ENCODE measurements at places on chromosomes 3 and 15.

DNA sequence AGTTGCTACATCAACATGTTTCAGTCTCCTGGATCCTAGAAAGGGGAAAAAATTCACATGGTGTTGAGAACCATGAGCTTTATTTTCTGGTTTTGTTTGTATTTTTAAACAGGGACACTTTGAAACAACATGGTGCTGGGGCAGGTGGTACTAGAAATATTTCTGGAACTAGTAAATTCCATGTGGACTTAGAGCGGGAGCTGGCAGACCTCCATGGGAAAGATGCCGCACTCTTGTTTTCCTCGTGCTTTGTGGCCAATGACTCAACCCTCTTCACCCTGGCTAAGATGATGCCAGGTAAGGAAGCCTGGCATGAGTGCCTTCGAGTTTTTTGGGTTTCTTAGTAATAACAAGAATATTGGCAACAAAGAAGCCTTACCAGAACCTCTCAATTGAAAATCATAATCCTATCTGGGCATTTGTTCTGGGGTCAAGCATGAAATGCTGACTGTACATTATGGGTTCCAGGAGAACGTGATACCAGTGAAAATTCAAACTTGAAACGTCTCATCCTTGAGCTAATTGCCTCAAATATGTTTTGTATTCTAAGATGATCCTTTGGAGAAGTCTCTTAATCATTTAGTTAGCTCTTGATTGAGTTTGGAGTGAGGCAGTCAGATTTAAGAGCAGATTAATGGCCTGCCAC lies 7.9 kb downstream of the ALAS1 start:
- DNase-seq = no peak

GRCh38 chr3:17730318-17730967 lies 12.0 kb downstream of the TBC1D5 start:
- no peak for DNase-seq

DNA sequence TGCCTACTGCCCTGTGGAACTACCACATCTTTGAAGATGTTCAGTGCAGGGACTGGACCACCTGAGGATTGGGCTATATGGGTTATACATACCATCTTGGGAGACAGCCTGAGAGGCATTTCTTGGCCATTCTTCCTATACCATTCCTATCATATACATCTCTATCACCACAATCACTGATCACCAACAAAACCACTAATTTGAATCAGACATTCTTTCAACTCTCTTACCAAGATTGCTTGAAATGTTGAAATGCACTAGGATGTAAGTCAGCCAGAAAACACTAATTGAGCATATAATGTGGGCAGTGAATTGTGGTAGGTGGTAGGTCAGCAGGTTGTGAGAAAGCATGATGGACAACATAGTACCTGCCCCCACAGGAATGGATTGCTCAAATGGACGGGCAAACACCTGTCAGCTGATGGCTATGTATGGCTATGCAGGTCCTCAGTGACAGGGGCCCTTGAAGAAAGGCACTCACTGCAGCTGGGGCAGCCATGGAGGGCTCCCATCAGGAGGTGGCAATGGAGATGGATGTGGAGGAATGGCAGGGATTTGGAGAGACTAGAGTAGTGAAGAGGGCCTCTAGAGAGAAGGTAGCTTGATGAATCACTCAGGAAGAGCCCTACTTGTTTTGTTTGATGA lies 49.1 kb downstream of the AMOTL2 start:
- no peak for DNase-seq

DNA sequence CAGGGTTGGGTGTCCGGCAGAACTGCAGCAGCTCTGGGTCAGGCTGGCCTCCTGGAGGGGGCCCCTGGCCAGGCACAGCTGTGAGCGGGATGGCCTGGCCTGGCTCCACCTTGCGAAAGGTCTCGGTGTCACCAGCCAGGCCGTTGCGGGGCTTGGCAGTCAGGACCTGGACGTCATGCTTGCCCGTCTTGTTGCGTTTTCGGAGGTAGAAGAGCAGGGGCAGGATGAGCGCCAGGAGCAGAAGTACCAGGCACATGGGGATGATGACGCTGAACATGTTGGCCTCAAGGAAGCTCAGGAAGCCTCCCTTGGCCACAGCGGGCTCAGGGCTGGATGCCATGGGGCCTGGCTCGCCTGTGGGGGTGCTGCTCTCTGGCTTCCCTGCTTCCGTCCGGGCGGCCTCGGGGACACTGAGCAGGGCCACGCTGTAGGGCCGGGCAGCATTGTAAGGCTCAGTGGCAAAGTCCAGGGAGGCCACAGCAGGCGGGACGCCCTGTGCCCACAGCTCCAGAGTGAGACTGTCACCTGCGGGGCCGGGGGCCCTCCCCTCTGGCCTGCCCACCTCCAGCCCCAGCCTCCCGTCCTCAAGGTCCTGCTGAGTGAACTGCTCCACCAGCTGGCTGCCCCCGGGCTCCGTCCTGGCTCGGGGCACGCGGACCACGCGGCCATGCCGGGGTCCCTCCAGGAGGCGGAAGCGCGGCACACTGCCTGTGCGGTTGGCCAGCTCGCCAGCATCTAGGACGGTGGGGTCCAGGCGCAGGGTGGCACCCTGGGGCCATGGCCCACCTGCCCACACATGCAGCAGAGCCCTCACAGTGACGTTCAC lies 28.1 kb downstream of the SNX33 start:
- no peak for DNase-seq

GRCh38 chr3:123809597-123809996 lies 74.5 kb downstream of the MYLK start:
- no peak for DNase-seq

- no peak for DNase-seq
These were observed 79.8 kb upstream of the IQSEC1 start for GRCh38 chr3:13152826-13153710.

GRCh38 chr3:139764069-139764905 lies 86.5 kb upstream of the NMNAT3 start:
- DNase-seq = no peak

- DNase-seq = no peak
These were observed 143.9 kb upstream of the MME start for GRCh38 chr3:154936196-154936595.

GRCh38 chr3:31793821-31794220 lies 187.2 kb downstream of the OSBPL10 start:
- DNase-seq = no peak

DNA sequence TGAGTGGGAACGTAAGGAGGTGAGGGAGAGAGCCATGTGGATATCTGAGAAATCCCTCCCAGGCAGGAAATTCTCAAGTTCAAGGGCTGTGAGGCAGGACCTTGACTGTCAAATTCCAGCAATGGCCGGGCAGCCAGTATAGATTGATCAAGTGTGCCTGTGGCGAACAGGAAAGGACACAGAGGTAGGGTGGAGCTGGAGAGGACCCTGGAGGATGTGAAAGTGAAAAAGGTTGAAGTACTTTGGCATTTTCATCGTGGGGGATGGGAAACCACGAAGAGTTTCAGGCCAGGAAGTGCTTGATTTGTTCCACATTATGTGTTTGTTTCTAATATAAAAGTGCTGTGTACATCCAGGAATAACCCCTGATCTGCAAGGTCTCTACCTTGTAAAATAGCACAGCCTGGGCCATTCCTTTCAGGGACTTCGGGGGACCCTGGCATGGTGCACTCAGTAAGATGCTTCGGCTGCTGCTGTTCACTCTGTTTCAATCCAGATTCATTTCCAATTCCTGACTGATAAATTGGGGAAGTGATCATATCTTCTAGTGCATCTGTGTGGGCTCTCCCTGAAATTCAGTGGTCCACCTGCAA lies 156.6 kb downstream of the MCTP2 start:
- DNase-seq = no peak

DNA sequence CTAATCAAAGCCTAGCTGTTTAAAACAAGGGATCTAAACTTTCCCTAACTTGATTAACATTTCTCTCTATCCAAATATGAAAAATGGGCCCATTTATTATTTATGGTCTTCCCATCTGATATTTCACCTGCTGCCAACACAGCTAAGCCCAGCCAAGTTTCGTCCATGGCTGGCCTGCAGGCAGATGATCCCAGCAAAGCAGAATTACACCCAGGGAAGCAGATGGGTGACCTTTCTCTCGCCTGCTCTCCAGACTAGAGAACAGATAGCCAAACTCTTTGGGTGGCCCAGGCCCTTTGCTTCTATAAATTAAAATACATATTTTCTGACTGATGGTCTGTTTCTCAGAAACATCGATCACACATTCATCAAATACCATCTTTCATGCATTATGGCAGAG lies 1038.8 kb downstream of the AGBL1 start:
- DNase-seq = no peak

- no peak for DNase-seq
These were observed 822.3 kb upstream of the CFAP20DC start for GRCh38 chr3:59872128-59872527.

DNA sequence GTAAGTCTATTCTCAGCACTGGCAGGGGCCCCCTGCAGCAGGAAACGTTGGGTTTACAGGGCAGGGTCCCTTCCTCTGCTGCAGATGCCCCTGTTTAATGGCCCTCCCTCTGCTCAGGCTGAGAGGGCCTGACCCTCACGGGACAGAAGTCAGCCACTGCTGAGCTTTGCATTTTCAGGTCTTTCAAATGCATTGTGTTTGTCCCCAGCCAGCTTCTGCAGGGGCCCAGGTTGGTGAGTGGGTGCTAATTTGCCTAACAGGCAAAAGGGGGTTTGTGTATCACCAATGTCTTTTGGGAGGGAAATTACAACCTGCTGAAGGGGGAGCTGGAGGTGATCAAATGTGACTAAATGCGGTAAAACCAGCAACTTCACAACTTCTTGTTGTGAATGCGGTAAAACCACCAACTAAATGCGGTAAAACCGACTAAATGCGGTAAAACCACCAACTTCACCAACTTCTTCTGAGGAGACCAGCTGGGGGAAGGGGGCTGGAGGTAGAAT lies 44.8 kb upstream of the UBE2E1 start:
- DNase-seq = no peak

DNA sequence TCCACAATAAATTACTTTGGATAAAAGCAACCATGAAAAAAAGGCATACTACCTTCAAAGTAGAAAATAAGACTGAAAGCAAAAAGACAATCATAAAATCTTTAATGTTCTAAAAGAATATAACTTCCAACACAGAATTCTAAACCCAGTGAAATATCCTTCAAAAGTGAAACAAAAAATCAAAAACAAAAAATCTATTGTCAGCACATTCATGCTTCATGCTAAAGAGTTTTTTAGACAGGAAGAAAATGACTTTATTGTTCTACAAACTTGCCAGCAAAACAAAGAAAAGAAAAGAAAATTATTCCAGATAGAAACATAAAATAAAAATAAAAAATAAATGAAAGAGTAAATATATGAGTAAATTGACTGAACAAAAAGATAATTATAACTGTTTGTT lies 134.9 kb downstream of the EFHB start:
- no peak for DNase-seq

DNA sequence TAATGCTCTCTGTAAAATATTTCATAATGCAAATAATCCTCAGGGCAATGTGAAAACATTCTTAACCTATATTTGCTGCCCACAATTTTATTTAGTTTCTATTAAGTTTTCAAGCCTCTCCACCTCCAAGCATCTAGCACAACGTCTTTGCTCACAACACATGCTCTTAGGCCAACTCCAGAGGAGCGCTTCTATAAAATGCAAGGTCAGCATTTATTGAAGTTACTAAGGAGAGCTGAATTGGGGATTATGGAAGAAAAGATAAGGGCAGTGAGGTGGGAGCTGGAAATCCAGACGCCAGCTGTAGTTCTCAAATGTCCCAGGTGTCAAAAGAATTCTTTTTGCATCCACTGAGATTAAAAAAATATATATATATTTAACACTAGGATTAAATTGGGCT lies 996 bp downstream of the RABL3 start:
- no peak for DNase-seq

DNA sequence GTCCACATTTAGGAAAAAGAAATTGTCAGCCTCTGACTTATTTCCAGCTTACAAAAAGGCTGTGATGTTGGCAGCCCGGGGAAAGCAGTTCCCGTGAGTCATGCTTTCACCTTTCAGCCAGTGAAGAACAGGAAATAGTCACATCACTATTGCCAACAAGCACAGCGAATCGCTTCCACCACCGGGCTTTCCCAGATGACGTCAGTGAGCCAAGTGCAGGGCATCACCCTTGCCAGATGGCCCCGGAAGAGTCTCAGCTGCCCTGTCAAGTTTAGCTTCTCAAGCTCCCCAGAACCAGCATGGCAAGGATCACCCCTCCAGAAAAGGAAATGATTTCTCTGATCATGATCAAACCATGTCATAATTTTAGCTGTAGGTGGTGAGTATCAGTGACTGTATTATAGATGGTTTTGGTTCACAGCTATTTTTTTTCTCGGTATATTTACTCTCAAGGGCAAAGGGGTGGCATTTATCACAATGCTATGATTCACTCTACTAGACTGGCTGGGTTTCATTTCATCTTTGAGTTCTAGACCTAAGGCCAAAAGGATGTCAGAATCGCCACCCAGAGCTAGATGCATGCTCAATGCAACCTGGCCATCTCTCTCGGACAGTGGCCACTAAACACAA lies 32.9 kb downstream of the B3GNT5 start:
- peak; percentile 78 for DNase-seq

GRCh38 chr3:172262991-172263608 lies 185.2 kb downstream of the GHSR start:
- DNase-seq = no peak

DNA sequence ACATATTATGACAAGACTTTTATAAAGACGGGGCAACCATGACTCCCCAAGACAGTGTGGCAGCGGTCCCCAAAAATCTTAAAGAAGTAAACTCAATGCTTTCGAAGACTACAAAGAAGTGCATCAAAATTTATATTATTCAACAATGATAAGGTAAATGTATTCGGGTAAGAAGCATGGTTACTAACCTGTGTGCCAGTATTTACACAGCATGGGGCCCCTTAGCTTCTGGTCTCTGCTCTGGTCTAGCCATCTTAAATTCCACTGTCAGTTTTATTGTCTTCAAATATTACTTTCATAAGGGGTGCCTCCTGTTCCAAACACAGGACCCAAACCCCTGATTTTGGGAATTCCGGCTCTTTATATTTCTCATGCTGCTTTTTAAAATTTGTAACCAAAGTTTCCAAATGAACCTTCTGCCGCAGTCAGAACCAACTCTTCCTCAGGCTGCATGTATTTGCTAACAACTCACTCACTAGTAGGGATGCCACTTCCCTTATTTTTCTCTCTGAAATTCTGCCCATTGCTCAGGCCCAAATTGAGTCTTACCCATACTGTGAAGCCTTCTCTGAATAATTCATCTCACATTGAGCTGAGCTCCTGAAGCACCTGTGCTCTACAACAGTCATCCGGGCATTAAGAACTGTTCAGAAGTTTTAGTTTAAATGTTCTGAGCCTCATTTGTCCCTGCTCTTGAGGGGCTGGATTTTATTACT lies 1.2 kb downstream of the TTC23 start:
- DNase-seq = no peak
